ENCODE measurements at places on chromosomes 16 and 17.

GRCh38 chr16:1920727-1921171, 2.5 kb upstream of the HS3ST6 start:
- no peak for DNase-seq

GRCh38 chr16:9008601-9009260, 45.0 kb upstream of the USP7 start:
- DNase-seq, result peak; percentile 36

DNA sequence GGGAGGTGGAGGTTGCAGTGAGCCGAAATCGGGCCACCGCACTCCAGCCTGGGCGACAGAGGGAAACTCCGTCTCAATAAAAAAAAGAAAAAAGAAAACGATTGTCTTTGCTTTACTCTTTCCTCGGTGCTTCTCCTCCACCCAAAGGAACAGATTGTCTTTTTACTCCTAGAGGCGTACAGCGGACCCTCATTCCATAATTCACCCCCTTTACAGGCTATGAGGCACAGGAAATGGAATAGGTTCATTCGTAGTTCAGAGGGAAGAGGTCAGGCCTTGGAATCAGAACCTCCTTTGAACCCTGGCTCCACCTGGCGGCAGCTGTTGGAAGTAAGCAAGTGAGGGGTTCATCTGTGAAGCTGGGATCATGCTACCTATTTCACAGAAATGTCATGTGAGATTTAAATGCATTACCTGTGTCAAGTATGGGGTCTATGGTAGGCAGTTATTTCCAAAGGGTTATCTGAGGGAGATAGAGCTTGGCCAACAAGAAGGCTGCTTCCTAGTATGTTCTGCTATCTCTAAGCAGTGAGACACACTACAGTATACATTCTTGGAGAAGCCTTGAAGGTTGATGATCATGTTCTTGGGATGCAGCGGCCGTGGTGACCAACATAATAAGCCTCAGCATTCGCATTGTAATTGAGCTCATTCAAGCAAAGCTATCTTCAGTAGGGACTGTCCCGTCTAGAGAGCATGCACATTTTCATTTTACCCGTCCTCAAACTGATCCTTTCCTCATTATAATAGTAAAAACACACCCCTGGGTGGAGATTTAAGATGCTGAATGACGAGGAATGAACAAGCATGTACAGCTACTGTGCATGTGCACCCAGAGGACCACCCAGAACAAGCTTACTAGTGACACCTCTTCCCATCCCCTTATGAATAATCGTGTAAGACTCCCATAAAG, 18.7 kb upstream of the ZNF689 start:
- DNase-seq, result peak; percentile 77

DNA sequence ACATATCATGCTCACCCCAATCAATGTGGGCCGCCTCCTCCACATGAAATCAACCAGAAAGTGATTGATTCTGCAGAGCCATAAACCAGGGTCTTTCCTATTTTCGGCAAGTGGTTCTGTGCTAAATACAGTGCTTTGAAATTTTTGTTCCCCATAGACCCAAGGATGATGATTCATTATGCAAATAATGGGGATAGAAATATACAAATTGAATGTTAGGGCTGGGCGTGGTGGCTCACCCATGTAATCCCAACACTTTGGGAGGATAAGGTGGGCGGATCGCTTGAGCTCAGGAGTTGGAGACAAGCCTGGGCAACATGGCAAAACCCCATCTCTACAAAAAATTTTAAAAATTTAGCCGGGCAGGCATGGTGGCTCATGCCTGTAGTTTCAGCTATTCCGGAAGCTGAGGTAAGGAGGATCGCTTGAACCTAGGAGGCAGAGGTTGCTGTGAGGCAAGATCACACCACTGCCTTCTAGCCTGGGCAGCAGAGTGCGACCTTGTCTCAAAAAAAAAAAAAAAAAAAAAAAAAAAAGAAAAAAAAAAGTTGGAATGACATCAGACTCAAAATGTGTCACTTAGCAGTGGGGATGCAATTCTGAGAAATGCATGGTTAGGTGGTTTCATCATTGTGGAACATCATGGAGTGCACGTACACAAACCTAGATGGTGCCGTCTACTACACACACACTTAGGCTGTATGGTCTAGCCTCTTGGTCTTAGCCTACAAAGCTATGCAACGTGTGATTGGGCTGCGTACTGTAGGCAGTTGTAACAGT, 581.7 kb downstream of the MAF start:
- DNase-seq, result no peak

DNA sequence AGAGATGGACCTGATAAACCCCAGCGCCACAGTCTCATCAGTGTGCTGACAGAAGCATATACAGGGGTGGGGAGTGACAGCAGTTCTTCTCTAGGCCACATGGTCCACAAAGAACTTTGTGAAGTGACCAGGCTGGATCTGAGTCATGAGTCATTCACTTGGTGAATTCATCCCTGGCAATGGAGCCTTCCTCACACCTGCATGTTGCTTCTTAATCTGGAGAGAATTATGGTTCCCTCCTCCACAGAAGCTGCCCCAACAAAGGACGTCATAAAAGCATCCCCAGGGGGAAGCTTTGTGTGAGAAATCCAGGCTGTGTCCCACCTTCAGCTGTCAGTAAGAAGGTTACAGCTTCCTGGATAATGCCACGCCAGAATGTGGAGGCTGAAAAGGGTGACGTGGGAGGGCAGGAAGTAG, 215.6 kb upstream of the MAF start:
- DNase-seq, result no peak

- DNase-seq, result no peak
Observed at GRCh38 chr16:89034573-89034961, 57.6 kb upstream of the CBFA2T3 start.

DNA sequence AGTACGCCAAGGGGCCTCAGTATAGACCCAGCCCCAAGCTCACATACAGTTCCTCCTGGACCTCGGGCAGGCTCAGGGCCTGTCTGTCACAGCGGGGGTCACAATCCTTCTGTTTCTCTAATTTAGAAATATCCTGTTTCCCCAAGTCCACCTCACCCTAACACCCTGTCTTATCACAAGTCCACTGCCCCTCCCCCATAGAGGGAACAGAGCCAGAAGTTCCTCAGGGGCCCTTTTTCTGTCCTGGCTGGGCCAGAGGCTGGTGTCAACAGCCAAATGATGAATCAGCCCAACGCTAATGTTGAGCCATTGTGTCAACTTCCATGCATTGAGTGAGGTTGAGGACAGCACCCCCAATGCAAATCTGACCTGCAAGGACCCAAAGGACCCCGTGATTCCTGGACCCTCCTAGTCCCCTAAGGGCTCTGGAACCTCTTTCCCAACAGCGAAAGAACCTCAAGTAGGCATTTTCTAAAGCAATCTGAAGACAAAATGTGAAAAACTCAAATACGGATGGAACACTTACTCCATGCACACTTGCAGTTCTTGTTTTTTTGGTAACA, 58.6 kb downstream of the PECAM1 start:
- DNase-seq, result no peak

DNA sequence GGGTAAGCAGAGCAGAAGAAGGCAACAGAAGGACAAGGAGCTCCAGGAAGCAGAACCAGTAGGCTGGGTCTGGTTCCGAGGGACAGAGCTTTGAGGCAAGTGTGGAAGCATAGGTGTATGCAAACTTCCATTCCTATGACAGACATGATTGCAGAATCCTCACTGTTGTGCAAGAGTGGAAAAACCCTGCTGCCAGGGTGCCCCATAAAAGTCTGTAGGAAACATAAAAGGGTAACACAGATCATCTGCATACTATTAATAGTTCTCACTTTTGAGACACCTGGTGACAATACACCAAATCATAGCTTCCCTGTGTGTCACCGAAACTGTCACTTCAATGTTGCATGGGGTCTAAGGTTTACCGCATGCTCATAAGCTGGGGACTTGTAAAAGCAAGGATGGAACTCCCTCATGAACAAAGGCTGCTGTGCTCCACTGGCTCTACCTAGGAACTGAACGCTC, 39.7 kb downstream of the ARHGAP17 start:
- no peak for DNase-seq

GRCh38 chr16:52581530-52581929, 34.6 kb upstream of the TOX3 start:
- no peak for DNase-seq

DNA sequence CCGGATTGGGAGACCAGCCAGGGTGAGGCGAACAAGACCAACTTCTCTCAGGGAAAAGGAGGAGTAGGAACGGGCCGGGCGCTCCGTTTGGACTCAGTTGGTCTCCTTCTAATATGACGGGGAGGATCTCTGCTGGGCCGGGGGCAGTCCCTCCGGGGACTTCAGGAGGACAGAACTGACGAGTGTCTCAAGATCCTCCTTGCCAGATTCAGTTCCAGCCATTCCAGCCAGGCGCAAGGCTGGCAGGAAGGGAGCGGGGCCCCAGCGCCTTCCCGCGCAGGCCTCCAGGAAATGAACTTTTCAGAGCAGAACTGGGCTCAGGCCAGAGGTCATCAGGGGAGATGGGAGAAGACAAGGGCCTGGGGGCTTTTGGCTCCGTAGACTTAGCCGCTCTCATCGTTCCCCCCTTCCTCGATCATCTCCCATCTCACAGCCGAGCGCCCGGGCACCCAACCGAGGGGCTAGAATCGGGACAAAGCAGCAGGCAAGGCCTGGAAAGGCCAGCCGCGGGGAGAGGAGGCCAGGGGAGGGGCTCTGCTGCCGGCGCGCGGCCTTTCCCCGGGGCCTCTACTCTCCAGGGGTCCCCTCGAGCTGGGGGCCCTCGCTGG, 1.6 kb downstream of the ZNF423 start:
- DNase-seq, result no peak

DNA sequence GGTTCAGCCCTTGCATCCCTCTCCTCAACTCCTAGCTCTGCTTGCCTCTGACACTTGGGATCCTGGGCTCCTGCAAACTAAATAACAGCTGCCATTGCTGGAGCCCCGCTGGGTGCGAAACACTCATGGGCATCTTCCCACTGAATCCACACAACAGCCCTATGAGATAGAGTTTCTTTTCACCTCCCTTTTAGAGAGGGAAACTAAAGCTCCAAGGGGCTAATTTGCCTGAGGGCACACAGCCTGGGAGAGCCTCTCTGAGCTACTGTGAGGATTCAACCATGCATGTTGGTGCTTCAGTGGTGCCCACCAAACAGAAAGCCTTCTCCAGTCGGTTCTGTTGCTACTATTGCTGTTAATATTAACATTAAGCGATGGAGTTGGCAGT, 4.0 kb downstream of the ACBD4 start:
- no peak for DNase-seq

DNA sequence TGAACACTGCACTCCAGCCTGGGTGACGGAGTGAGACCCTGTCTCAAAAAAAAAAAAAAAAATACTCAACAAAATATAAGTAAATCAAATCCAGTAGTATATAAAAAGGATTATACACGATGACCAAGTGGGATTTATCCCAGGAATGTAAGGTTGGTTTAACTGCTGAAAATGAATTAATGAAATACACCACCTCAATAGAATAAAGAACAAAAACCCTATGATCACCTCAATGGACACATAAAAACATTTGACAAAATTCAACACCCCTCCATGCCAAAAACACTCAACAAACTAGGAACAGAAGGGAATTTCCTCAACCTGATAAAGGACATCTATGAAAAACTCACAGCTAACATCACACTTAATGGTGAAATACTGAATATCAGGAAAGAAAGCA, 6.6 kb downstream of the MIS12 start:
- DNase-seq, result no peak
